ENCODE measurements at places on chromosomes 7 and 10.

DNA sequence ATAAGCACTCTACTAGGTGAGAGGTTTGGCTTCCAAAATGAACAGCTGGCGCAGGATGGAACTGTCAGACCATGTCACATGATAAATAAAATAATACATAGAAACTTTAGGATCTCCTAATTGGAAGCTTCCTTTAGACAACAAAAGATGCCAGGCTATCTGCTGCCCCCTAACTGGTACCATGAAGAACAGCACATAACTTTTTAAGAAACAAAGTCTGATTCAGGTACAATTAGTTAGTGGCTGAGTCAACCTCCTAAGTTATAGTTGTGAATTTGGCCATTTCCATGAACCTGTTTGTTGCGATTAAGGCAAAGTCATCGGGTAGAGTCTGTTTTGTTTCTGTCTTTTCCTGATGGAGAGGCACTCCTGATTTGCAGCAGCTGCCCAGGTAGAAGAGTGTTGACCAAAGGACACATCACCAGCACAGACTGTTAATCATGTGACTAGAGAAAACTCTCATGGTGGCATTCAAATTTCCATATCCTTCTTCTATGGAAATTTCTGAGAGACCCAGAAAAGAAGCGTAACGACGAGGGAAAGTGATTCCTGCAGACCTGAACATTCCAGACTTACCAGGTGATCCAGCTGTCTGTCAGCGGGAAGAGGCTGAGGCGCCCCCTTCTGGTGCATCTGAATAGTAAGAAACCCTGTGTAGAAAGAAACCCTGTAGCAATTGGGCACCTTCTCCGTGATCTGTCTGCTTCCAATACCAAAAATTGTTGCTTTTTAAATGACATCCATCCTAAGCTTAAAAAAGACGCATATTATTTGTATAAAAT, 8.6 kb upstream of the INHBA start:
- no peak for DNase-seq

- DNase-seq = no peak
Measured at GRCh38 chr10:68106656-68107055, 2.6 kb upstream of the MYPN start.

GRCh38 chr10:15461353-15462108, 90.4 kb upstream of the FAM171A1 start:
- no peak for DNase-seq

- DNase-seq = no peak
Measured at GRCh38 chr10:116621476-116621875, 723 bp downstream of the PNLIPRP2 start.
